ENCODE measurements at places on chromosomes 4 and X. TPM values are rescaled to one million over a fixed set of nuclear protein-coding genes. Genes with fewer than 3 reads are reported as not detected.

The MAP3K15 gene
- 0.28 TPM for total RNA-seq

- DNase-seq, result no peak
Measured at GRCh38 chr4:139896091-139896604, 230.5 kb downstream of the MGST2 start.

DNA sequence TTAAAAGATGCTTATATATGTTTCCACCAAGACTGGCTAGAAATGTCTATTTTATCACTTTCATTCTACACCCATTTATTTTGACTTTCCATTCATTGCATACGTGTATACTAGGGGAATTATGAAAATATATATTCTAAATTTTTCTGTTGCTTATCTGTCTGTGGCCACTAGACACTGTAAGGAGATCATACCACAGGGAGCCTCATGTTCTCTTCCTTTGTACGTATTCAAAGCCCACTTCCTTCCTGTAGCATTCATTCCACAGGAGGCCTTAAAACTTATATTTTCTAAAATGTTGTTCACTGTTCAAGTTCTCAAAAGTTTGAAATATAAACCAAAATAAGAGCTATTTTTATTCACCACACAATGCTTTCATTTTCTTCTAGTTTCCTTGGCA is 1848.9 kb upstream of the TENM3 start:
- DNase-seq, result no peak

- DNase-seq, result no peak
Measured at GRCh38 chr4:92235731-92236130, 68.0 kb upstream of the GRID2 start.

- no peak for DNase-seq
Measured at GRCh38 chrX:130167040-130167439, 1.4 kb upstream of the AIFM1 start.

- no peak for DNase-seq
Measured at GRCh38 chr4:184265546-184266351, 48.1 kb upstream of the ENPP6 start.

Measured in CD8-positive, alpha-beta memory T cell (primary cell).